Upper lobe of left lung (tissue), 6 donors: ENCODE measurements at places on chromosomes 11 and 22. TPM values are rescaled to one million over a fixed set of nuclear protein-coding genes. Genes with fewer than 3 reads are reported as not detected.

DNA sequence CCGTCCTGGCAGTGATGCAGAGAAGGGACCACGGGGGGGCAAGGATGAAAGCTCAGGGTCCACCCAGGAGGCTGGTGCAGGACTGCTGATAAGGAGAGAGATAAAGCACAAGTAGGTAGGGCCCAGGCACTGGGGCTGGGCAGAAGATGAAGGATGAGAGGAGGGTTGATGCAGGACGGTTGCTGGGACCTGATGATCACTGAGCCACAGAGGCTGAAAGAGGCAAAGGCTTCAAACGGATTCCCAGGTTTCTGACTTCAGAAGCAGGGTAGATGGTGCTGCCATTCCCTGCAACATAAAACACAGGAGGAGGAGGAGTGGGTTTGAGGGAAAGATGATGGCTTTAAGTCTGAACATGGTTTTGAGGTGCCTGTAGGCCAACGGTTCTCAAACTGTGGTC is 148.5 kb downstream of the TTC17 start:
- no peak overlapping the region for H3K4me3 ChIP-seq
- H3K36me3 ChIP-seq: no peaks in the 10 kb centered on the region
- H3K4me1 ChIP-seq: no peaks in the 10 kb centered on the region
- DNase-seq: no peak

GRCh38 chr11:117657794-117658193 is 139.2 kb downstream of the DSCAML1 start:
- H3K27me3 ChIP-seq: no peaks in the 10 kb centered on the region
- DNase-seq: no peak
- no peak overlapping the region for H3K27ac ChIP-seq
- H3K4me1 ChIP-seq: no peaks in the 10 kb centered on the region
- no peaks in the 10 kb centered on the region for H3K36me3 ChIP-seq

- H3K4me1 ChIP-seq: no peaks in the 10 kb centered on the region
- H3K27ac ChIP-seq: no peak overlapping the region
- H3K4me3 ChIP-seq: no peak overlapping the region
- H3K27me3 ChIP-seq: no peaks in the 10 kb centered on the region
- no peak for DNase-seq
Observed at GRCh38 chr11:109783840-109784239, 309.4 kb upstream of the ZC3H12C start.

Gene THY1
- 14.9 TPM for total RNA-seq
